Heart right ventricle (tissue), 16 donors: ENCODE measurements at places on chromosomes 13 and 19.

GRCh38 chr13:113805431-113806103, 46.5 kb downstream of the TMEM255B start:
- no peaks in the 10 kb centered on the region for H3K36me3 ChIP-seq
- no peak overlapping the region for H3K4me3 ChIP-seq
- no peak for DNase-seq
- no peak overlapping the region for H3K27ac ChIP-seq

GRCh38 chr19:50362656-50363424, 2.6 kb downstream of the NAPSA start:
- no peaks in the 10 kb centered on the region for H3K36me3 ChIP-seq
- no peaks in the 10 kb centered on the region for H3K27me3 ChIP-seq
- no peak overlapping the region for H3K27ac ChIP-seq
- no peak overlapping the region for H3K4me3 ChIP-seq
- H3K4me1 ChIP-seq = peaks cover 3% of the 10 kb centered on the region

DNA sequence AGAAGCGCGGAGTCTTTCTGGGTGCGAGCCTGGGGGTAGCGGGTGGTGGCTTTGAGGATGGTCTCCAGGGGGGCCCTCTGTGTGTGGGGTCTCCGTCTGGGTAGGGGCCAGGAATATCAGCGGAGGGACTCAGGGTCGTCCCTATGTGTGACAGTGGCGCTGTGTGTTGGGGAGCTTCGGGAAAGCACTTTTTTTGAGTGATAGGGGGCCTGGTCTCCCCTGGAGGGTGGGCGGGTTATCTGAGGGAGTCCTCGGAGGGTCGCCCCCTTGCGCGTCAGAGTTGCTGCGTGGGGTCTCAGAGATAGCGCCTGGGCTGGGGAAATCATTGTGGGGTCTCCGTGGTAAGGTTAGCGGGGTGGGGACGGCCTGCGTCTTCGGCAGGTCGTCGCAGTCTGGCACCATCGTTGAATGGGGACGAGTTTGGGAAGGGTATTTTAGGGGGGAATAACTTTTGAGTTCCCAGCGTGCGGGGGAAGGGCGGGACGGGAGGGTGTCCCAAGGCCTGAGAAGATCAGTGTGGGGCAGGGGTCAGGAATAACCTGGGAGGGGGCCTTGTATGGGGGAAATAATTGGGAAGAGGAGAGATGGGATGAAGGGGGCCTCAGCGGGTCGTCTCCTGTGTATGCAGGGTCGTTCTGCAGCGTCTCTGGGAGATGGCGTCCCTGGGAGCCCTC, 857 bp downstream of the IER2 start:
- H3K4me3 ChIP-seq = peak overlapping the region; percentile 89
- DNase-seq = peak; percentile 53
- peaks cover 36% of the 10 kb centered on the region for H3K4me1 ChIP-seq
- no peaks in the 10 kb centered on the region for H3K27me3 ChIP-seq
- peak overlapping the region; percentile 98 for H3K27ac ChIP-seq

- no peaks in the 10 kb centered on the region for H3K36me3 ChIP-seq
- no peak overlapping the region for H3K4me3 ChIP-seq
- peaks cover 6% of the 10 kb centered on the region for H3K4me1 ChIP-seq
- no peak overlapping the region for H3K27ac ChIP-seq
- H3K27me3 ChIP-seq = peaks cover 7% of the 10 kb centered on the region
Observed at GRCh38 chr13:110817143-110817542, 97.7 kb downstream of the ANKRD10 start.

DNA sequence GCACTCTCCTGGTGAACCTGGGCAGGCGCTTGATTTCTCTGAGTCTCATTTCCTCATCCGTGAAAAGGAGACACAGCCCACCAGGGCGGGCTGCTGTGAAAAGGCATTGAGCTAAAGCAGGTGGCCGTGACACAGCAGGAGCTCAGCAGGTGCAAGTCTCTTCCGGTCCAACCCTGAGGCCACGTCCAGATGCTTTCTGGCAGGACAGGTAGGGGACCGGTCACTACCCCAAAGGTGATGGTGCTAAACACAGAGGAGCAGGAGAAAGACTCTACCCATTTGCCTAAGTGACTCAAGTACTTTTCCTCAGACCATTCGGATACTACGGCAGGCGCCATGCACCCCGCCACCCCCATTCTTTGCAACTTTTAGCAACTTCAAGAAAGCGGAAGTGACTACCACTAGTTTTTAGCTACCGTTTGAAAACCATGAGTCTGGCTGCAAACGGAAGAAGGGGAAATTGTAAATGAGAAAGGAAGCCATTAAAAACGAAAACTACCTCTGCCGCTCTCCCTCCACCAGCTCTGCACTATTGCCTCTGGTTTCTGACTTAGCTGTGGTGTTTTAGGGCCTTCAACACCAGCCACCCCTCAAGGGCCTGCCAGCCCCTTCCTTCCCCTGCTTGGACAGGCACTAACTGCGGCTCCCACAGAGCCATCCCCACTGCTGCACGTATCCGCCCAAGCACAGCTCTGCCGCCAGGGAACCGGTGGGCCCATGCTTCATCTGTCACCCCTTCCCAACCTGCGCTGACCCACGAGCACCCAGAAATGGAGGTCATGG, 4.8 kb downstream of the PPP6R1 start:
- DNase-seq = no peak
- no peaks in the 10 kb centered on the region for H3K27me3 ChIP-seq
- no peak overlapping the region for H3K27ac ChIP-seq
- no peaks in the 10 kb centered on the region for H3K36me3 ChIP-seq

- H3K4me1 ChIP-seq = peaks cover 34% of the 10 kb centered on the region
- DNase-seq = no peak
Observed at GRCh38 chr19:10420444-10421239, at the start of gene PDE4A. PDE4A (plus strand) TSS chr19:10420538; CDS start chr19:10420765, 227 bp downstream.

- H3K27me3 ChIP-seq = no peaks in the 10 kb centered on the region
- H3K36me3 ChIP-seq = no peaks in the 10 kb centered on the region
- no peak for DNase-seq
- peaks cover 7% of the 10 kb centered on the region for H3K4me1 ChIP-seq
Observed at GRCh38 chr13:42747399-42747873, 33.9 kb upstream of the FAM216B start.

DNA sequence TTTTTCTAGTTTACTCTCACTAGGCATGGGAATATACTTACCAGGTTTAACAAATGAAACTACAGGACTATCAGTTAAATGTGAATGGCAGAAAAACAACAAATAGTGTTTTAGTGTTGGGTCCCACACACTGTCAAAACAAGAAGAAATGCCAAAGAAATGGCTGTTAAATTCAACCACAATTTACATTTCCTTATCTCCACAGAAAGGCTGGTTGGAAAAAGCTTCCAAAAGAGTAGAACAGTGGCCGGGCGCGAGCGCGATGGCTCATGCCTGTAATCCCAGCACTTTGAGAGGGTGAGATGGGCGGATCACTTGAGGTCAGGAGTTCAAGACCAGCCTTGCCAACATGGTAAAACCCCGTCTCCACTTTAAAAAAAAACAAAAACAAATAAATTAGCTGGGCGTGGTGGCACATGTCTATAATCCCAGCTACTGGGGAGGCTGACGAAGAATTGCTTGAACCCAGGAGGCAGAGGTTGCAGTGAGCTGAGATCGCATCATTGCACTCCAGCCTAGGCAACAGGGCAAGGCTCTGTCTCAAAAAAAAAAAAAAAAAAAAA, 66.5 kb downstream of the SERP2 start:
- H3K36me3 ChIP-seq = no peaks in the 10 kb centered on the region
- H3K4me1 ChIP-seq = peaks cover 34% of the 10 kb centered on the region
- no peak overlapping the region for H3K27ac ChIP-seq
- DNase-seq = no peak
- no peak overlapping the region for H3K4me3 ChIP-seq
- H3K27me3 ChIP-seq = no peaks in the 10 kb centered on the region

DNA sequence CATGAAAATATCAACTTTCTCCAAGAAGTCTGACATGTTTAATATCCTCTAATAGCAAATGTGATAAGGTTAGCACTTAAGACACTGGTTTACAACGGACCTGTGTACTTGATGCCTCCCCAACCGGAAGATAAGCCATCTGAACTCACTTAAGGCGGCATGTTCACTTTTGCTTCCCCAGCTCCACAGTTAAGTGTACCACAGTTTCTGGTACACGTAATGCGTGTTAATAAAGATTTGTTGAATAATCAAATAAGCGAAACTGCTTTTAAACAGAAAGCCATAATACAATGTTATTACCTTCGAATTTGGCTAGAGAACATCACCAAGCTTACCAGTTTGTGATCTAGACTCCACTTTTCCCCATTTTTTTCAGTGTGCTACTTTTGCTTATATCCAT, 1.4 kb upstream of the PAN3 start:
- H3K27ac ChIP-seq = no peak overlapping the region
- peaks cover 33% of the 10 kb centered on the region for H3K4me1 ChIP-seq
- H3K36me3 ChIP-seq = no peaks in the 10 kb centered on the region
- H3K27me3 ChIP-seq = no peaks in the 10 kb centered on the region
- no peak for DNase-seq
- no peak overlapping the region for H3K4me3 ChIP-seq

DNA sequence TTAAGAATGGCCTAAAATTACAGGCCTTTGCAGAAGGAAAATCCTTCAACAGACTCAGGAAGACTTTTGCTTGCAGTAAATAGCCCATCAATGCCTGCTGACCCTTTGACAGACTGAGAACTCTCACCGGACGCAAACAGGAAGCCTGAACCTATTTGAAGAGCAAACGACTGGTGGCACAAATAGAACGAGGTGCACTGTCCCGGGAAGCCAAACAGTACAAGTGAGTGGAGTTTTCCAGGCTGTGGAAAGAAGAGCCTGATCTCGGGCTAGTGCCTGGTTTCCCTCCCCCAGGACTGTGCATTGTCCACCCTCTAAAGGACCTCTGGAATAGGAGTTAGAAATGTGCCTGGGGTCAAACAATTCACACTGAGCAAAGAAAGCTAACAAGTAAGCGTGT, 165.5 kb downstream of the FGF14 start:
- no peaks in the 10 kb centered on the region for H3K4me1 ChIP-seq
- no peak overlapping the region for H3K27ac ChIP-seq
- H3K36me3 ChIP-seq = no peaks in the 10 kb centered on the region
- no peaks in the 10 kb centered on the region for H3K27me3 ChIP-seq
- DNase-seq = no peak
- H3K4me3 ChIP-seq = no peak overlapping the region

DNA sequence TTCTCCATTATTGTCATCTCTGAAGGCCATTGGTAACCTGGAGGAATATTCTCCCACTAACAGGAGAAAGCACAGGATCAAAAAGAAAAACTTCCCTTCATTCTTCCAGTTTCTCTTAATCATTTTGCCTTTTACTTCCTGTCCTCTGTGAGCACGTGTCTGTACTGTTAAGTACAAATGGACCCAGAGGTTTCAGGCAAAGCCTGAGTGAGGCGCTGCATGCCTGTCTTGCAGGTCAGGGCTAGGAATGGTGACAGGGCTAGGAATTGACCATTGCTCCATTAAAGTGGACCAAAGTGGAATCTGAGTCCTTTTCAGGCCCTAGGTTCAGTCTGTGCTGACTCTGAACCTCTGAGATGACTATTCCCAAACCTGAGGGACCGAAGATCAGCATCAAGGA, 326.7 kb downstream of the SHISA2 start:
- no peaks in the 10 kb centered on the region for H3K4me1 ChIP-seq
- no peak overlapping the region for H3K27ac ChIP-seq
- H3K36me3 ChIP-seq = no peaks in the 10 kb centered on the region
- H3K4me3 ChIP-seq = no peak overlapping the region

DNA sequence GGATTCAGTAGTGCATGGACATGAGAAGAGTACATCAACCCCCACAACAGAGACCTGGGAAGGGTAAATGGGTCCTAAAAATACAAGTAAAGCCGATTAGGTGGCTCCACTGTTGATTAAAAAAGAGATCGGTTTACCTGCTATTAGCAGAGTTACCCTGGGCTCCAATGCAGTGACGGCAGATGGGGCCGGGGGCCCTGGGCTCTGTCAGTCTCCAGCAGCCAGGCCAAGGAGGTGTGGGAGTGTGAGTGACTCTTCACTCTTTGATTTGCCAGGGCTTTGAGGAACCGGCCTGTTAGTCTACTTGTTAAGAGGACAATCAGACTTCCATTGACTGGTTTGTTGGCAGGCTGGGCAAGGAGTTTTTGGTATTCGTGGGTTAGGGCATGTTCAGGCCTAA, 1368.7 kb downstream of the UQCRFS1 start:
- H3K4me1 ChIP-seq = no peaks in the 10 kb centered on the region
- H3K4me3 ChIP-seq = no peak overlapping the region
- H3K27me3 ChIP-seq = no peaks in the 10 kb centered on the region
- H3K27ac ChIP-seq = no peak overlapping the region
- H3K36me3 ChIP-seq = no peaks in the 10 kb centered on the region
- no peak for DNase-seq

- H3K4me1 ChIP-seq = peaks cover 7% of the 10 kb centered on the region
- H3K4me3 ChIP-seq = no peak overlapping the region
- H3K27me3 ChIP-seq = no peaks in the 10 kb centered on the region
- no peaks in the 10 kb centered on the region for H3K36me3 ChIP-seq
- DNase-seq = no peak
- no peak overlapping the region for H3K27ac ChIP-seq
Observed at GRCh38 chr13:79935121-79935520, 405.8 kb downstream of the SPRY2 start.

DNA sequence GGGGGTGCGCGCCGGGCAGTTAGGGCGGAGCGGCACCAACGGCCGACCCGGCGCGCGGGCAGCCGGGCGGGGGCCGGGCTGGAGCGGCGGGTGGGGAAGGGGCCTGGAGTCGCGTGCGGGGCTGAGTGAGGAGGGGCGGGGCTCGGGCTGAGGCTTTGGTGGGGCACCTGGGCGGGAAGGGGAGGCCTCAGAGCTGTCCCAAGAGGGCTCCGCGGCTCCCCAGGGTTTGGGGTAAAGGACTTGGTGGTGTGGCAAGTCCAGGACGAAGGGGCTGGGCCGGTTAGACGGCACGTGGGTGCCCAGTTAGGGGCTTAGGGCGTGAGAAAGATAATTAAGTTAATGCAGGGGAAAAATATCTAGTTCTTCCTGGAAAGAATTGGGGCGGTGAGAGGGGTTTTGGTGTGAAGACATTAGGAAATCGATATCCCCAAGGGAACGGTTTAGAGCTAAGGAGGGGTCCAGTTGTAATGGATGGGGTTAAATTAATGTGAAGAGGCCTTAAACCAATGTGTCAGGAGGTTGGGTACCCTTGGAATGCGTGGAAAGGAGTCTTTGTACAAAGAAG, 496 bp downstream of the ZNF574 start:
- H3K36me3 ChIP-seq = no peaks in the 10 kb centered on the region
- H3K4me3 ChIP-seq = peak overlapping the region; percentile 73
- peak; percentile 42 for DNase-seq
- H3K4me1 ChIP-seq = peaks cover 5% of the 10 kb centered on the region

- H3K4me3 ChIP-seq = no peak overlapping the region
- no peak for DNase-seq
- H3K27ac ChIP-seq = peak overlapping the region; percentile 42
- no peaks in the 10 kb centered on the region for H3K27me3 ChIP-seq
- peaks cover 60% of the 10 kb centered on the region for H3K4me1 ChIP-seq
- peaks cover 30% of the 10 kb centered on the region for H3K36me3 ChIP-seq
Observed at GRCh38 chr19:38702278-38702677, 42.0 kb downstream of the CAPN12 start.
